ENCODE measurements at places on chromosomes 7 and 10. TPM values are rescaled to one million over a fixed set of nuclear protein-coding genes. Genes with fewer than 3 reads are reported as not detected.

CDC14C gene
- total RNA-seq = not detected

TECPR1 gene
- total RNA-seq = 17.3 TPM

TBC1D12 gene
- 4.5 TPM for total RNA-seq

NRG3 gene
- total RNA-seq = 1.1 TPM

BICC1 gene
- 1.6 TPM for total RNA-seq

SHH gene
- total RNA-seq = 17.1 TPM

ABCF2 gene
- 7.8 TPM for total RNA-seq

CLEC2L gene
- not detected for total RNA-seq

STEAP2 gene
- 0.81 TPM for total RNA-seq

WNT2 gene
- total RNA-seq = 0.86 TPM

CALN1 gene
- 0.45 TPM for total RNA-seq

PIP4K2A gene
- 10.9 TPM for total RNA-seq

GRCh38 chr7:3282457-3282856 is 18.6 kb upstream of the SDK1 start:
- DNase-seq = no peak

- no peak for DNase-seq
Observed at GRCh38 chr10:28541717-28542365, 8.9 kb downstream of the WAC start.

- DNase-seq = no peak
Observed at GRCh38 chr10:34726862-34727261, 88.2 kb downstream of the PARD3 start.

- peak; percentile 94 for DNase-seq
Observed at GRCh38 chr7:47405921-47406800, 175.8 kb downstream of the TNS3 start.

DNA sequence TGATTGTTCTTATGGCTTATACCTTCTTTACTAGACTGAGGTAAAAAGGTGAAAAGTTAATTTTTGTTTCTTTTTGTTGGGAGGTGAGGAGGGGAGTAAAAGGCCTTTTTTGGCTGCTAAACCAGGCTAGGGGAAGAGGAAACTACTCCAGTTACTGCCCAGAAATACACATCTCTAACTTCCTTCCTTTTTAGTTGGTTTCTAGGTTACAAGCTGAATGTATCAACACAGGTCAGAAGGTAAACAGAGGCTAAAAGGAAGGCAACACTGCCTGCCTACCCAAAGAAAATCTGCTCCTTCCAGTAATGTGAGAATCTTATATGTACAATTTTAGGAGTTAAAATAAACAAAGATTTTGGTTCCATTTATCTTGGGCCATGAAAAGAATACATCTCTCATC is 140.4 kb downstream of the NRBF2 start:
- DNase-seq = no peak

DNA sequence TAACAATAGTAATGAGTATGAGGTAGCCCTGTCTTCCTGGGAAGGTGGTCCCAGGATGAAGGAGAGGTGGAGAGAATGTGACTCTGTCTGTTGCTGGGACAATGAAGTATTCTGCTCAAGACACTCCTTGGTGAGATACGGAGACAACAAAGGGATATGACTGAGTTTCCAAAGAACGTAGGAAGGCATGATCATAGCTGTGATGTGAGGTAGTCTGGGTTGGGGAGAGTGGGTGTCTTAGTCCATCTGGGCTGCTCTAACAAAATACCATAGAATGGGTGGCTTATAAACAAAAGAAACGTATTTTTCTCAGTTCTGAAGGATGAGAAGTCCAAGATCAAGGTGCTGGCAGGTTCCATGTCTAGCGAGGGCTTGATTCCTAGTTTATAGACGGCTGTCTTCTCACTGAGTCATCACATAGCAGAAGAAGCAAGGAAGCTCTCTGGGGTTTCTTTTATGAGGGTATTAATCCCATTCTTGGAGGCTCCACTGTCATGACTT is 84.9 kb upstream of the RHOBTB1 start:
- no peak for DNase-seq

GRCh38 chr10:92573798-92574547 is at the start of gene IDE:
Gene IDE, minus strand, starts transcription at chr10:92574093. Its CDS starts 74 bp downstream, at chr10:92574019.
- DNase-seq = peak; percentile 92

GRCh38 chr10:682931-683447 is 6.5 kb downstream of the DIP2C start:
- DNase-seq = no peak

GRCh38 chr7:39158367-39158766 is 180.7 kb downstream of the POU6F2 start:
- no peak for DNase-seq

DNA sequence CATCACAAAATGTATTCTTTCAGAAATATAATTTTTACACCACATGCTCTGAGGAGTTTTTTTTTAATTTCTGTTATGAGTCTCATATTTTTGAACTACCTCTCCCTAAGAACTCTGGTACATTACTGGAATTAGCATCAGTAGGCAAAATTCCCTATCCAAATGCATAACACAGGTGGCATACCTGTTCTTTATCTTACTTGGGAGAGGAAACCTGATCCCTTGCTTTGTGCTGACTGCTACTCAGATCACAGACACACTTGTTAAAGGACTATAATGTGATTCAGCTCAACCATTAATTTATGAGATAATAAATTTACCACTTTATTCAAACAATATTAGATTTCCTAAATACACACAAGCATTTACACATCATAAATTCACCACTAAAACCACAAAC is 617.2 kb downstream of the GRM8 start:
- no peak for DNase-seq

DNA sequence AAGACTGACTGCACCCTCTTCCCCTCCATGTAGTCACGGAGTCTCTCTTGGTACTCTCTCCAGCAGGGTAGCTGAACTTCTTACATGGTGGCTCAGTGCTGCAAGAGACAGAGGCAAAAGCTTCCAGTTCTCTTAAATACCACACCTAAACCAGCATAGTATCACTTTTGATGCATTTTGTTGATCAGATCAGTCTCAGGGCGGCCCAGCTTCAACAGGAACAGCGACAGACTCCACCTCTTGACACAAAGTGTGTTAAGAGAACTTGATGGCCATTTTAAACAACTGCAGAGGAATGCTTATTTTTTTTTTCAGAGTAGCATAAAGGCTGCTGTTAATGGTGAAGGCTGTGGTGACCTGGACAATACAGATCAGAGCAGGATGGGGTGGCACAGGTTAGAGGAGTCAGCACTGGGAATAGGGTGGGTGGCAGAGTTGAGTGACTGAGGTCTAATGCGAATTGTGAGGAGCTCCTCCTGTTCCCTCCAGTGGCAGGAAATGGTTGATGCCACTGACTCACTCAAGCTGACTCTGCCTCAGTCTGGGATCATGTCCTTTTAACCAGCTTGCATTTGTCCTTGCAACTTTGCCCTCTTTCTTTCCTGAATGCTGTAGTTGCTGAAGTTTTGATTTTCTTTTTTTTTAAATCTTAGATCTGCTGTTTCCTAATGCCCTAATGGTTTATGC is 17.3 kb downstream of the MGAM start:
- DNase-seq = no peak

GRCh38 chr7:102287111-102287980 is 678 bp downstream of the SH2B2 start:
- peak; percentile 66 for DNase-seq

- no peak for DNase-seq
Observed at GRCh38 chr10:62024026-62024701, 122.7 kb downstream of the ARID5B start.

DNA sequence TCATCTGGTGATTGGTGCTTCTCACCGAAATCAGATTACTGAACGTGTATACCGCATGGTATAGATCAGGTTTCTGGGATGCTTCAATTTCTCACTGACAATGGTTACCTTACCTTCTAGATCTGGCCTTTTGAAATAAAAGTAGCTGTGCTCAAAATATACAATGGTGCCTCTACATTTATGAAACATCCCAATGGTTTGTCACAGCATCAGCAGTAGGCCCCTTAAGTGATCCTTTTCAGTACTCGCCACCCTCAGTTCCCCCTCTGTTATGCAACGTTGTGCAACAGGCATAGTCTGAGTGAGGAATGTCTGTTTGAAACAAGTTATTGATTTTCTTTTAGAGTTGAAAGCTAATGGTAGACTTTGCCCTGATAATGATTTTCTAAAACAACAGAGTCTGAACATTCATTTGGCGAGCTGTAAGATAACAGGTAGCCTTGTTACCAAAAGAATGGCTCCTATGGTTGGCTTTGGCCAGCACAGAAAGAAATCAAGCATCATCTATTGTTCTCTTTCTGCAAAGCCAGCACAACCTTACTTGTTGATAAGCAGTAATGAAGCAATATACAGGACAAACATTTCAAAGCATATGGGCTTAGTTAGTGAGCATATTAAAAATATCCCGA is 693.9 kb downstream of the PARD3 start:
- no peak for DNase-seq

GRCh38 chr7:65910237-65910636 is 37.4 kb downstream of the VKORC1L1 start:
- DNase-seq = no peak

- DNase-seq = no peak
Observed at GRCh38 chr7:21550076-21550475, 7.2 kb downstream of the DNAH11 start.

DNA sequence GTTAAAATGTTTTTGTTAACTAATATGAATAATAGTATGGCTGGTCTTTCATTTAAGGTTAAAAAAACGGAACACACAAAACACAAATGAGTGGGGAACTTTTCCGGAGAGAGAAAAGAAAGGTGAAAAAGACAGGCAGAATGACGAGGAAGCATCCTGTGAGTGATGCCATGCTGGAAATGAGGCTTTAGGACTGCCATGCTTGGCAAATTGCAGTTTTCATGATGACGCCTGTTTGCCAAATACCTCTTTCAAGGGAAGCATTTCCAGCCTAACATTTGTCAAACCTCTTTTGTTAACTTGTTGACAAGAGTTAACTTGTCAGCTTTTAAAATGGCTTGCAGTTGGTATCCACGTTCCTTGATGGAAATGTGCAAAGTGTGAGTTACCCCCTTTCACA is 127.5 kb downstream of the RSU1 start:
- no peak for DNase-seq

GRCh38 chr7:46259947-46260346 is 338.9 kb upstream of the IGFBP3 start:
- DNase-seq = no peak

GRCh38 chr7:144006029-144006691 is 6.0 kb downstream of the OR6B1 start:
- no peak for DNase-seq

DNA sequence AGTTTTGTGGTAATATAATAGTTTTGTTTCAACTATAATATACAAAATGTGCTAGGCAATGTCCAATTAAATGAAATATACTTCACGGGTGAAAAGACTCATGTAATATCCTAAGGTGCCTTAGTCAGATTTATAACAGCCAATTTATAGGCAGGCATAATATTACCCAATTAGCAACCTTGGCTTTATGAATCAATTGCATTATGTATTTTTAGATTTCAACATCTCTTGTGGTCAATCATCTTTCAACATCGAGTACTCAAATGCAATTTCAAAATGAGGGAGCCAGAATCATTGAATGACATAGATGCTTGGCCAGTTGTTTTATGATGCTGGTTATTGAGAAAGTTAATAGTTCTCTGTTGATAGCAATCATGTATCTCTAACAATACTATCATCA is 110.3 kb upstream of the SP8 start:
- no peak for DNase-seq

DNA sequence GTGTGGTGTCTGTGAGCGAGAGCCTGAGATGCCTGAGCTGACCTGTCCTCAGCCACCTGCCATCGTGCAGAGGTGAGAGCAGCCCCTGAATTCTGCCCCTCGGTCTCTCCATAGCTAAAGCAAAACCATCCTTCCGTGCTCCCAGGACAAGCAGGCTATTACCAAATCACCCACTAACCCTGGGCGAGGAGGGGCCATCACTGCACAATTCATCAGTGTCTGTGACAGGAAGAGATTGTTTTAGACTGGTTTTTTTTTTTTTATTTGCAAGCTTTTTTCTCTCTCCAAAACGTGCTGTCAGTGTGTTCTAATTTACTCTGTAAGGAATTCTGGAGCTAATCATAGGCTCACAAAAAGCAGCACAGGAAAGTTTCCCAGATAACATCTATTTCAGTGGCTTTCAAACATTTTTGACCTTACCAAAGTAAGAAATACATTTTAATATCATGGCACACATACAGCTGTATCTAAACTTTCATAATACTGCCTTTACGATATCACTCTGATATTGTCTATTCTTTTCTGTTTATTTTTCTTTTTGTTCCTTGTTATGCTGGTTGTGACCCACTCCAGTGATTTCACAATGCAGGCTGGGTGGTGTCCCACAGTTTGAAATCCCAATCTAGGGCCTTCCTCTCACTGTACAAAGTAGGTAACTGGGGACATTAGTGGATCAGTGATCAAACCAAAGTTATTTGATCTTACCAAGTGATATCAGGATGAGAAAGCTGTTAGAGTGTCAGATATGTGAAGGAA is 62.8 kb downstream of the EGFR start:
- DNase-seq = no peak

DNA sequence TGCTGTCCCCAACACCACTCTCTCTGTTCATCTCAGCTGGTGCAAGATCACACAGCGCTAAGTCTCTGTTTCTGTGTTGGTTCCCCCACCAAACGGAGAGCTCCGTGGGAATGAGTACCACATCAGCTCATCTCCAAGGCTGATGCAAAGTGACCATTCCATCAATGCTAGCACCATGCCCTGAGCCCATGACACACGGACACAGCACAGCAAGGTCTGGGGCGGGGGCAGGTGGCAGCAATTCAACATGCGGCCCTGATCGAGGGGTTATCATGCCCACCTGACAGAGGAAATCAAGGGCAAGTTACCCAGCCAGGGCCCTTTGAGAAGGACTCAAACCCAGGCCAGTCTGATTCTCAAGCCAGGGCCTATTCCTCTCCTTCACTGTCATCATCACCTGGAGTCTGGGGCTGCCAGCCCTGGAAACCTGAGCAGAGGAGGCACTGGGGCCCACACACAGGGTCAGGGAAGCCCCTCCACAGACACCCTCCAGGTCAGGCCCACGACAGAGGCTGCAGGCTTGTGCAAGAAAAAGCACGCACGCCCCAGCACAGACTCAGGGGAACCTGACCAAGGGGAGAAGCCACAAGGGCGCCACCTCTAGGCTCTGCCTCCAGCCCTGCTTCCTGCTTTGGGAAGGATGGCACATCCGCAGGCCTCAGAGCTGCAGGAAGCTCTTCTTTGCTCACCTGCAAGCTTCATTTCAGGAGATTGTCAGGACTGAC is 74.8 kb downstream of the GRID1 start:
- peak; percentile 24 for DNase-seq

DNA sequence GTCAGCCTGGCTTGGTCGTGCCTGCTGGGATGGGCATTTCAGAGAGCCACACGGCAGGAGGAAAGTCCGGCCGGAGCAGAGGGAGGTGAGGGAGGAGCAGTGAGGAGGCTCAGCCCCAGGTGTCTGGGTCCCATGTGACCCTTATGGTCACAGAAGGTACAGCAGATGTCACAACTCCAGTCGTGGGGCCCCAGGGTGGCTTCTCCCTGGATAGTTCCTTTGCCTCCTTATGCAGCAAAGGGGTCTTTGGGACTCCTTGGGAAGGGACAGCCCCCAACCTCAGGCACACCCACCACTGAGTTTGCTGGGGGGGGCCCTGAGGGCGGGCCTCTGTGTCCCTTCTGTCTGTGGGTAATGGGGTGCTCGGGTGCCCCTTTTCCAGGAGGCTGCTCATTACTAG is 19.6 kb upstream of the PRKAG2 start:
- no peak for DNase-seq

All from left lobe of liver (tissue), 2 donors.